Kidney tubule cell (primary cell): ENCODE measurements at places on chromosomes 11 and 22.

GRCh38 chr11:32032052-32032451 lies 58.8 kb upstream of the RCN1 start:
- DNase-seq = no peak

- DNase-seq = no peak
Measured at GRCh38 chr22:19061471-19062138, 60.6 kb downstream of the DGCR2 start.

GRCh38 chr22:19974935-19975706 lies 33.5 kb upstream of the TXNRD2 start:
- peak; percentile 55 for DNase-seq

- DNase-seq = no peak
Measured at GRCh38 chr11:60477035-60477445, 15.5 kb upstream of the MS4A12 start.

DNA sequence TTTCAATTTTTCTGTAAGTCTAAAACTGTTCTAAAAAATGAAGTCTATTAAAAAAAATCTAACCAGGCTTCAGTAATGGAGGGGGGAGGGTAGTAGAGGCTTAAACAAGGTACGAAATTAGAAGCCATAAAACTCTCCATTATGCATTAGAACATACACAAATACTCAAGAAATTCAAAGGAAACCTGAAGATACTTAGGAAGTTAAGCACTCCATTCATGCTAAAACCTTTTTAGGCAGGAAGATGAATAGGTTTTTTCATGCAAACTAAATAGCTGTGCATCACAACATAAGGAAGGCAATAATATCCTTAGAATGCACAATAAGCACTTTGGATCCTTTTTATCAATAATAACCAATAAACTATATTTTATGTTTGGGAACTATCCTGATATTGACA lies 2.4 kb downstream of the RAB6A start:
- DNase-seq = no peak

GRCh38 chr11:12179019-12179418 lies 68.6 kb downstream of the MICAL2 start:
- DNase-seq = peak; percentile 68

DNA sequence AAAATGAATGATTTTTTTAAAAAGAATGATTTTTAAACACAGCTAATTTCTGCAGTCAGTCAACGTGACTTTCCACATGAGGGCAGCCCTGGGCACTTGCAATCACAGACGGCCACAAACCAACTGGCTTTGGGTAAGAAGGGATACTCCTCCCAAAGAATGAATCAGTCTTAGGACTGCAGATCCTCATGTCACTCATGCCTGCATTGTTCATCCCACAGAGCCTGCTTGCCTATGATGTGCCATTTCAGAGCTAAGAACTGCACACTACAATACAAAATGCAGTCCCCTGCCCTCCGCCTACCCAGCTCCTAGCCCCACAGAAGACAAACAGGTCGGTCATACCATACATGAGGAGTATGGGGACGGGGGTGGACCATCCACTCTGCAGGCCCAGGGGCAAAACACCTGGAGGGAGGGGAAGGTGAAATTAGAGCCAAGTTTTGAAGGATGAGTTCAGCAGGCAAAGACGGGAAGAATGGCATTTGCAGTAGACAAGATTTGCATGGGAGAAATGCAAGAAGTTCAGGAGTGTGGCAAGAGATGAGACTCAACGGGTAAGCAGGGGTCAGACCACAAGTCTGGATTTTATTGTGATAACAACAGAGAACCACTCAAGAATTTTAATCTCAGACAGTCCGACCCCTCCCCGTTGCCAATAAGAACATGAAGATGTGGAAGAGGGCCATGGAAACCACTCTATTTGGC lies 24.7 kb downstream of the PACSIN2 start:
- DNase-seq = peak; percentile 91

DNA sequence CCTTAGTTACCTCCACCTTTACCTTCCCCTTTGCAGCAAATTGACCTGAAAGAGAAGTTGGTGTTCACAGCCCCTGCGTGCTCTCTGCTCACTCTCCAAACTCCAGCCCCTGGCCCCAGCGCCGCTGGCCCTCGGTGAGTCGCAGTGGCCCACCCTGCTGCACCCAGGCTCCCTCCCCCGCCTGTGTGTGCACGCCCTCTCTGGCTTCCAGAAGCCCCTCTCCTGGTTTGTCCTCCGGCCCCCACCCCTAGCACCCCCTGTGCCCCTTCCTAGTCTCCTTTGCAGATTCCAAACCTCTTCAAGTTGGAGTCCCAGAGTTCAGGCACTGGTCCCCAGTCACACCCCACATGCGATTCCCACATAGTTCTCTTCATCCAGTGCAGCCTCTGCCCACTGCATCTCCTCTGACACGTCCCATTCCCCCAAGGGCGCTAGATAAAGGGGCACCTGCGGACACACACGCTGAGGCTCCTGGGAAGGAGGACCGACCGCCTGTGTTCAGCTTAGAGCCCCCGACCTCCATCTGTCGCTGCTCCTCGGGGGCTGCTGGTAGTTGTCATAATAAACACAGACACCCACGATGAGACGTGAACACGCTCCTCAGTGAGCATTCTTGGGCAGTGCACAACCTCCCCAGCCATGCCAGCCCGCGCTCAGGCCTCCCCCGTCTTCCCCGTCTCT lies 1.5 kb upstream of the PHRF1 start:
- DNase-seq = no peak

- DNase-seq = no peak
Measured at GRCh38 chr11:96173422-96173821, 169.6 kb downstream of the MAML2 start.

GRCh38 chr11:80553565-80553964 lies 1112.7 kb upstream of the TENM4 start:
- no peak for DNase-seq

DNA sequence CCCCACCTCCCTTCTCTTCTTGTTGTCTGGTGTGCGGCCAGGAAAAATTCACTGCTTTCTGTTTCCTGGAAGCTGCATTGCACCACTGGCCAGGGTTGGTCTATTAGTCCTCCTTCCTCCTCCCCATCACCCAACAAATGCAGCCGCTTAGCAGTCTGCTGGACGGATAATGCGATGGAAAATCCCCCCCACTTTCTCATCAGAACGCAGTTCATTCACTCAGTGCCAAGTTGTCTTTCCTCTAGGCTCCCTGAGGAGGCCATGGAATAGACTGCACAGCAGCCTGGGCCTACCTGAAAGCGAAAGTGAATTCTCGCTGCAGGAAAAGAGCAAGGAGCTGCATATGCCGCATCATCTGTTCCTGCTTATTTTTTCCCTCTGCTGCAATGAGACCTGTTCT lies 513.6 kb downstream of the METTL15 start:
- peak; percentile 34 for DNase-seq

- no peak for DNase-seq
Measured at GRCh38 chr11:117989351-117990102, 3.3 kb downstream of the IL10RA start.

GRCh38 chr11:85652786-85653447 lies 5.2 kb downstream of the TMEM126A start:
- DNase-seq = no peak

- DNase-seq = no peak
Measured at GRCh38 chr11:44229098-44229497, 80.8 kb downstream of the ALX4 start.

DNA sequence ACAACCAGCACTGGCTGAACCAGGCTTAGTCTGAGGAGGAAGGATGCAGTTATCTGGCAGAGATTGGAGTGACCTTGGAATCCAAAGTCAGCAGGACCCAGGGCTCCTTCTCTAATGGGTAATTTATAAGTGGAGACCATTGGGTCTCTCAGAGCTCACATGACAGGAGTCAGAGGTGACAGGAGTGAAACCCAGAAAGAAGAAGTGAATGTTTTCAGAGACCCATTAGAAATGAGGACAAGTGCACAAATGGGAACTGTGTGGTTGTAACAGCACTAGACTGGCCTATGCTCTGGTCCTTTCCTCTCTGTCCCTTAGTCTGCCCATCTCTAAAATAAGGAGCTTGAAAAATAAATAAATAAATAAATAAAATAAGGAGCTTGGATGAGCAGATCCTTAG lies 107.4 kb downstream of the SERGEF start:
- DNase-seq = no peak

GRCh38 chr11:66728693-66729385 lies at the start of gene SPTBN2:
Gene SPTBN2, minus strand, starts transcription at chr11:66729216. Its CDS starts 7,976 bp downstream, at chr11:66721240.
- peak; percentile 28 for DNase-seq

DNA sequence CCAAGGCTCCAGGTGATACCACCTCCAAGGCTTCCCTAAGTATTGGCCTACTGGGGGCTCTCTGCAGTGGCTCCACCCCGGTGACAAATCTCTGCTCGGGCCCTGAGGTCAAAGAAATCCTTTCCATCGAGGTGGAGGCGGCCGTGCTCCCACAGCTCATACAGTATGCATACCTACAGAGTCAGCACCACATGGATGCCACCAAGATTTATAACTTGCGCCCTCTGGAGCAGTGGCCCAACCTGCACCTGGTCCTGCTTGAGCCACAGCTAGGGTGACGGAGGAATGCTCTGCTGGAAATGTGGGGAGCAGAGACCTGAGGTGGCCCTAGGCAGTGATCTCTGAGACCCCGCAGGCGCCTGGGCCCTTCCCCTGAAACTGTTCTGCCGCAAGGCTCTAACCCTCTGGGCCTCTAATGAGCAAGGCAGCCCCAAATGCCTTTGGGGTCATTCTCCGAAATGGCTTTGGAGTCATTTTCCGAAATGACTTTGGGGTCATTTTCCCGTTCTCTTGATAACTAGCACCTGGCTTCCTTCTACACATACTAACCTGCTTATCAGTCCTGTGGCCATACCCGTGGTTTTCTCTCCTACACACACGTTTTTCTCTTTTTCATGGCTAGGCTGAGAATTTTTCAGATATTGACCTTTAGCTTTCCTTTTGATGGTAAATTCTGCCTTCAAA lies 33.9 kb downstream of the TMEM45B start:
- no peak for DNase-seq

GRCh38 chr11:99554232-99554903 lies 533.6 kb downstream of the CNTN5 start:
- peak; percentile 3 for DNase-seq
